ENCODE measurements at places on chromosomes 11 and 22.
A peak's percentile ranks its signal among the peaks of the same experiment; 100 is the strongest.

DNA sequence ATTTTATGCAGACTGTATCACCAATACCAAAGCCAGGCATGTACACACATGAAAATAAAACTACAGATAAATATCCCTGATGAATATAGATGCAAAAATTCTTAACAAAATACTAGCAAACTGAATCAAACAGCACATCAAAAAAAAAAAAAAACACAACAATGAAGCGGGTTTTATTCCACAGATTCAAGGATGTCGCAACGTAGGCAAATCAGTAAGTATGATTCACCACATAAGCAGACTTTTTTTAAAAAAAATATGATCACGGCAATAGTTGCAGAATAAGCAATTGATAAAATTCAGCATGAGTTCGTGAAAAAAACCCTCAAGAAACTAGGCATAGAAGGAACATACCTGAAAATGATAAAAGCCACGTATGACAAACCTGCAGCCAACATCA, 21.3 kb downstream of the OR51F1 start:
- no peak for DNase-seq

GRCh38 chr11:70606248-70606950, 208.1 kb downstream of the CTTN start:
- no peak for DNase-seq

GRCh38 chr11:111765320-111765983, 737 bp downstream of the PPP2R1B start:
- DNase-seq = no peak

DNA sequence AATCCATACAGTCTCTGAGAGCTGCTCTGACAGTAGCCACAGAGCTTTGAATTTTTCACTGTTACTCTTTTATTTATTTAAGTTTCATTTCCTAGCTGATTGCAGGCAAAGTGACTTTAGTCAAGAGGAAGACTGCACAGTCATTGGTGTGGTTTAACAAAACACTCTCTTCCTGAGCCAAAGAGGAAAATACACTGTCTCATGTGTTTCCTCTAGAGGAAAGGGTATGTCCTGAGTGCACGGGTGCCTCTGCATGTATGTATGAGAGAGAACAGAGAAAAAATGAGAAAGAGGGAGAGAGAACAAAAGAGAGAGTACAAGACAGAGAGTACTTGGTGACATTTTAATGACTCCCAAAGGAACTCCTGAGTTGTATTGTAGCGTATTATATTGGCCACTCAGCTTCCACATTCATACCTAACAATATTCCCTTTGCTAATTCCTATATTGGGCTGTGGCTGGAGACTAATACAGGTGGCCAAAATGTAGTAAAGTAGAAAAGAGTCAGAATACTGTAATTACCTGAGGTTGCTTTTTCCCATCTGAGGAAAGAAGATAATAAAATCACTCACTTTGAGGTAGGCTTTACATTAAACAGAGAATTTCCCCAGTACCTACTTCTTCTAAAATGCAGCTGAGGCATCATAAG, at the start of gene OR4D9:
TSS of gene OR4D9 (plus strand) at position 599 of the 649 bp plus-strand sequence. CDS start 3,374 bp downstream, outside the sequence.
- DNase-seq = no peak

GRCh38 chr11:80686889-80687288, 1246.1 kb upstream of the TENM4 start:
- DNase-seq = no peak

DNA sequence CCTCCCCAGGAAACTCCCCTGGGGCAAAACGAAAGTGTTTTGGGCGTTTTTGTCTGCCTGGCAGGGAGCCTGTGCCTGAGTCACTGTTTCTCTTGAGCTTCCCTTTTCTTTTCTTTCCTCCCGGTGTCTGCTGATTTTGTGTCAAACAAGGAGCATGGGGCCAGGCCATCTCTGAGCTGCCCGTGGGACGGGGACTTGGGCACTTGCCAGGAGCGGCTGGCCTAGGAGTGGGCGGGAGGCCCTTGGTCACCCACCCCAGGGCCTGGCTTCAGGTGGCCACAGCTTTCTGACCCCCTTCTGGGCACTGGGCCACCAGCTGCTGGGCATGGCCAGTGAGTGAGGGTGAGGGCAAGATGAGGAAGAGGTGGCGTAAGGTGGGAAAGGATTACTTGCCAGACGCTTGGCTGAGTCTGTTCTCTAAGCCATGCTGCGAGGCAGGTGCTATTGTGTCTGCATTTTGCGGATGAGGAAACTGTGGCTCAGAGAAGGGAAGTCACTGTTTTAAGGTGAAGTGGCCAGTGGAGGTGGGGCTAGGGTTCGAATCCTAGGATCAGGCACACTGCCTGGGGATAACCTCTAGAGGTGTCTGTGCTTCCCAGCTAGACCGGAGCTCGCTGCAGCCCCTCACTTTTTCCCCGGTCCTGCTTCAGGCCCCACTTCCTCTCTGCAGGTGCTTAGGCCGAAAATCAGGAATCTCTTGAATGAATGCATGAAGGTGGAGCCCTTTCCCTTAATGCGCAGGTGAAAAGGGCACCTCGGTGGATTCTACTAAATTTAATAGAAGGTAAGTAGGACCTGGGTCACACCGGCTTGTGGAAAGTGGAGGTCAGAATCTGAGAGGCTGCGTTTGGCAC, 7.8 kb upstream of the NFAM1 start:
- DNase-seq = no peak

GRCh38 chr11:70707821-70708220, 309.5 kb downstream of the CTTN start:
- DNase-seq = no peak

GRCh38 chr11:133966921-133967598, 10.3 kb upstream of the IGSF9B start:
- DNase-seq = peak; percentile 74
